Retina (tissue), 1 donor: ENCODE measurements at places on chromosomes 3 and 15.

- no peak for DNase-seq
Measured at GRCh38 chr3:39122813-39123212, 15.3 kb downstream of the TTC21A start.

- no peak for DNase-seq
Measured at GRCh38 chr3:15440891-15441290, 13.5 kb downstream of the EAF1 start.

DNA sequence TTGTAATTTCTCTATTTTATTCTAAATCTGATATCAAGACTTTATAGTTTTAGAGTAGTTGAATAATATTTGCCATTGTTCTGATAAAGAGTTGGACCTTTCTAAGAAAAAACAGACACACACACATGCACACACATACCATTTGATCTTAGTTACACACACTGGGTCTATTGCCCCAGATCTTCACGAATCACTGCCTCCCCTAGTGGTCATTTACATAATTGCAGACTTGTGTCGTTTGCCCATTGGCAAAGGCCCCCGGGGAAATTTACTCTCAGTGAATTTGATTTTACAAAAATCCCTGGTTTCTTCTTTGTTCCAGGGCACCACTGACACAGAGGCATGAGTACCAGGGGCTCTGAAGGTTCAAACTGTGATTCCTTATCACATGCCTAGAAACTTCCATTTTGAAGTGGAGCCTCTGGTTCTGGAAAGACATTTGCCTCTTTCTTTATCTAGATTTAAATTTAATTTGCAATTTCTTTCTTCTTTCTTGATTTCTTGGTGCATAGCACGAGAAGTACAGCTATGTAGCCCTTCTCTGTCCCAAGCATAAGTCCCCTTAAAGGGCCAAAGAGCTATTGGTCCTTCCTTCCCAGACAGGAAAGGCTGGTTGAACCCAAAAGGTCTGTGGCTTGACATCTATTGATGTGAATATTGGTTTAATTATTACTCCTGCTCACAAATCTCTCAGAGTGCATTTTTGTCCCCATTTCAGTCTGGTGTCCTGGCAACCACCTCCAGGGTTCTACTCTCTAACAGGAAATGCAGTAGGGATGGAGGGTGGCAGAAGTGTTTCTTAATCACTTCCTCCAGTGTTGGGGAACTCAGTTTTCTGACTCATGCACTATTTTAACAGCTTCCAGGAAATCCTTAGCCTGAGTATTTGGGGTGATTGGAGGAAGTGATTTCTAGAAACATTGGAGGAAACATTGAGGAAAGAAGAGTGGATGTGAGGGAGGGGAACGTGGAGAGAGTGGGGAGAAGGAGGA lies 32.4 kb upstream of the SLC6A11 start:
- DNase-seq: peak; percentile 21

- no peak for DNase-seq
Measured at GRCh38 chr3:134651347-134652041, 672 bp upstream of the KY start.

GRCh38 chr15:77027697-77028450 lies 32.9 kb downstream of the PSTPIP1 start:
- DNase-seq: peak; percentile 76

- DNase-seq: no peak
Measured at GRCh38 chr15:48096813-48097212, 24.0 kb upstream of the SLC24A5 start.

DNA sequence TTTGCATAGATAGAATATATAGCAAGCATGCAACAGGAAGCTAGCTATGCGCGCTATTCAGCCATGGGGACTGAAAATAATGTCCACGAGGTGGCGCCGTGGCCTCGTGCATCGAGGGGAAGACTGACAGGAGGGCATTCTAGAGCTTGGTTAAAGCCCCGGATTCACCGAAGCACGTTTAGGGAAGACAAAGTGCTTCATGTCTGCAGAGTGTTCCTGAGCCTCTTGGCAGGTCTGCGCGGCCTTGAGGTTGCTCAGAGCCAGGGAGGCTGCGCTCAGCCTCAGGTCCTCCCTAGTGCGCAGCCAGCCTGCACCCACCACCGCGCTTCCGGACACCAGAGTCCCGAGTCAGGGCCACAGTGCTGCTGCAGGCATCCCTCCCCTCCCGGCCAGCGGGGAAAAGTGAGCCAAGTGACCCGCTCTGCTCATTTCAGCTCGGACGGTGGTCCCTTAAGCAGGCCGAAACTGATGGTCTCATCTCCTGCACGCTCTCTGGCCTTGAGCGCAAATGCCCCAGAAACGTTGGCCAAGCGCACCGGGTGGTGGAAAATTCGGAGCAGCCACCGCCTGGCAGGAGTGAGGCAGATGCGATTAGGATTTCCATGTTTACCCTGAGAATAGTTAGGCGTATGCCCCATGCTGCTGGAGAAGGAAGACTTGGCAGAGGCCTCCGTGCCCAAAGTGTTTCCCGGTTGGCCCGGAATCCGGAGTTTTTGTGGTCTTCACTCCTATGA lies 24.8 kb downstream of the GABRA5 start:
- DNase-seq: peak; percentile 94

DNA sequence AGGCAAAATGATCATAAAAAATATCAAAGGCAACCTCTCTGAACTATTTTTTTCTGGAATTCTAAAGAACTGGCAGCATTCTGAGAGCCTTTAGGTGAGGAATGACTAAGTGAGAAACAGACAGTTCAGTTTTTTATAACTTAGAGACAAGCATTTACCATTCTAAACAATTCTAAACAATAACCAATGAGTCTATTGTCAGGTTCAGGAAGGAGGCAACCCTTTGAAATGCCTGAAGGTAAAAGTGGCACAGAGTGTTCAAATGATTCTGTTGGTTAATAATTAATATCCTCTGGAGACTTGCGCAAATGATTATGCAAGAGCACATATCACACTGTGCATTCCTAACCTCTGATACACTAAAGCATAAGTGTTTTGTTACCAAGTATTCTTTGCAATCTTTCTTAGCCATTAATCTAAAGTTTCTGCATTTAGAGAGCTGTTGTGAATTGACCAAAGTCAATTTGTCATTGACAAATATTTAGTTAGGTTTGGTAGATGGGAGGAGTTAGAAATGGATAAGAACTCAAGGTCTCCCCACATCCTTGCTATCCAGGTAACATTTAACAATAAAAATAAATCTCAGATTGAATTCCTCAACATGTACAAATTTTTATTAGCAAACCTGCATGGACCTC lies 9.2 kb upstream of the TGFBR2 start:
- no peak for DNase-seq

DNA sequence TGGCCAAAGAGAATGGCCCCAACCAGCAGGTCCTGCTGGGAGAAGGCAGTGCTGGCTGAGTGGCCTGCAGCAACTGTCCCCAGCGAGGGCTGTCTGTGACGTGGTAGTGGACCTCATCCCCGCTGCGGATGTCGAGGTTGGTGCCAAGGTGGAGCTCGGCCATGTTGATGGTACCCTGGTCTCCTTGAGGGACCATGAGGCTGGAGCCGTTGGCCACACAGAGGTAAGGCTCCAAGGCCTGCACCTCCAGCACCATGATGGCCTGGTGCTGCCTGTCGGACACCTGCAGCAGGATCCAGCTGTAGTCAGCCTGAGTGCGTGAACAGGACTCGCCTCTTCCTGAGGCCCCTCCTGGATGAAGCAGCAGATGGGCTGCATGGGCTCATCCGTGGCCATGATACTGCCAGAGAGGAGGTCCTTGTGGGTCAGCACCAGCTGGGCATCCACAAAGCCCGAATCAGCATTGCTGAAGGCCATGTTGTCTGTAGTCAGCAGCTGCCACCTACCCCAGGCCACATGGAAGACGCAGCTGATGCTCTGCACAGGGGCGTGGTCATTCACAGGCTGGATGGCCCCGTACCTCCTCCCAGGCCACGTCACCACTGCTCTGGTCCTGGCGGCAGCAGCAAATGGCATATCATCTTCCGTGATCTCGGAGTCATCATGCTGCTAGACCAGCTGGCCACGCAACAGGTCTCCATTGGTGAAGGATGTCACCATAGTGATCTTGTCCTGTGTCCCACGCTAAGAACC lies 167.5 kb downstream of the GOLGA6L4 start:
- DNase-seq: no peak

- DNase-seq: no peak
Measured at GRCh38 chr3:13831386-13831996, 48.4 kb downstream of the WNT7A start.

GRCh38 chr3:6821411-6821810 lies 39.5 kb upstream of the GRM7 start:
- no peak for DNase-seq
